ENCODE measurements at places on chromosomes 3 and 15.

DNA sequence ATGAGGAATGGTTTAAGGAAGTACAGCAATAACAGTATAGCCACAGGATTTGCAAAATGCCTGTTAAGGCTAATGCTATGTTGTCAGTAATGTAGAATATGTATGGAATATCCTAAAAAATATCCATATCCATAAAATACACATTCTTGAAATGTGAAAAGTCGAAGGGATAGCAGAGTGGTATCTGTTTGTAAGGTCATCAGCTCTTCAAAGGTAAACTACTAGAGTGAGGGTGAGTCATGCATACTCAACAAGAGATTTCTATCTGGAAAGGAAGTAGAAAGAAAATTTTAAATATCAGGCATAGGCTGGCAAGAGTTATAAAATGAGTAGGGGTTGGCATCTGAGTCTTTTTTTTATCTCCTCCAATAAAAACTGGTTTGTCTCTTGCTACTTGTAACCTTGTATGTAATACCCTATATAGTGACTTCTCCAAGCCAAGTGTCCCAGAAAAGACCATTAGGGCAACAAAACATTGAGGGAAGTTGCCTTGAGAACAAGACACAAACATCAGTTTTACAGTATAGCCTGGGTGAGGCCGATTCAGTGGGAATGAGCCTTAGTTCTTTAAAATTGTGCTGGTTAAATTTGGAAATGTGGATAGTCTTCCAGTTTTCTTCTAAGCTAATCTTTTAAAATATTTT is 103.1 kb downstream of the SPATA16 start:
- H3K27ac ChIP-seq, result no peak overlapping the region
- H3K4me3 ChIP-seq, result no peak overlapping the region
- H3K27me3 ChIP-seq, result no peaks in the 10 kb centered on the region
- H3K4me1 ChIP-seq, result no peaks in the 10 kb centered on the region

GRCh38 chr15:33644304-33644703 is 324.0 kb upstream of the CHRM5 start:
- no peak overlapping the region for H3K27ac ChIP-seq
- DNase-seq, result no peak
- no peak overlapping the region for H3K4me3 ChIP-seq
- H3K27me3 ChIP-seq, result peaks cover 90% of the 10 kb centered on the region
- H3K36me3 ChIP-seq, result no peaks in the 10 kb centered on the region

GRCh38 chr3:149536429-149536828 is 61.9 kb downstream of the TM4SF4 start:
- H3K4me1 ChIP-seq, result peaks cover 15% of the 10 kb centered on the region
- H3K36me3 ChIP-seq, result peaks cover 49% of the 10 kb centered on the region
- no peaks in the 10 kb centered on the region for H3K27me3 ChIP-seq
- peak overlapping the region; percentile 89 for H3K27ac ChIP-seq

- H3K27ac ChIP-seq, result no peak overlapping the region
- peaks cover 75% of the 10 kb centered on the region for H3K36me3 ChIP-seq
- H3K4me3 ChIP-seq, result no peak overlapping the region
Measured at GRCh38 chr3:136050250-136050649, 84.7 kb downstream of the PPP2R3A start.

DNA sequence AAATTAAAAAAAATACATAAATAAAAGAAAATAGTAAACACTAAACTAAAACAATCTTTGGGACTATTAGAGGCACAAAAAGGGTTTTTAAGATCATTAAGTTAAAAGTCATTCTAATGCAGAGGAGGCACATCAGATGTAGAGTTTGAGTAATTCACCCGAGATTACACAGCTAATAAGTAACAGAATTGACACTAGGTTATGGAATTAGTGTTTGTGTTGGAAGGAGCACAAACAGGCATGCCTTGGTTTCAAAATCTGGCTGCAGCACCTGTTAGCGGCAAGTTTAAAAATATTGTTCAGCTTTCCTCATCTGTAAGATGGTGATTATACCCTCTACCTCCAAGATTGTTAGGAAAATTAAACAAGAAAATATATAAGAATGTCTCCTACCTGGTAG is 39.0 kb downstream of the RASA2 start:
- DNase-seq, result no peak
- peaks cover 2% of the 10 kb centered on the region for H3K4me1 ChIP-seq
- no peak overlapping the region for H3K27ac ChIP-seq

- H3K36me3 ChIP-seq, result no peaks in the 10 kb centered on the region
- peak; percentile 7 for DNase-seq
- H3K4me1 ChIP-seq, result peaks cover 27% of the 10 kb centered on the region
- H3K27me3 ChIP-seq, result no peaks in the 10 kb centered on the region
Measured at GRCh38 chr15:84915606-84915958, 31.1 kb downstream of the SLC28A1 start.

DNA sequence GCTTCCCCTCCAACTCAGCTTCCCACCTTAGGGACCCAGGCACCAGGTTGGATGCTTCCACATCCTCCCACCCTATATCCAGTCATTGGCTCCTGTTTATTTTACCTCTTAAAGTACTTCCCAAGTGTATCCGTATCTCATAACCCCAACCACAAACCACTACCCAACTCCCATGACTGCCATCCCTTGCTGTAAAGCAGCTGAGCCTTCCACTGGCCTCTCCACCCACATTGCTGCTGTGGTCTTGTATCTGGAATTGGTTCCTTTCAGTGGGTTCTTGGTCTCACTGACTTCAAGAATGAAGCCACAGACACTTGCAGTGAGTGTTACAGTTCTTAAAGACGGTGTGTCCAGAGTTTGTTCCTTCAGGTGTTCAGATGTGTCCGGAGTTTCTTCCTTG is 79.8 kb upstream of the HRH1 start:
- H3K36me3 ChIP-seq, result no peaks in the 10 kb centered on the region
- DNase-seq, result no peak
- no peak overlapping the region for H3K4me3 ChIP-seq
- H3K27me3 ChIP-seq, result peaks cover 13% of the 10 kb centered on the region

DNA sequence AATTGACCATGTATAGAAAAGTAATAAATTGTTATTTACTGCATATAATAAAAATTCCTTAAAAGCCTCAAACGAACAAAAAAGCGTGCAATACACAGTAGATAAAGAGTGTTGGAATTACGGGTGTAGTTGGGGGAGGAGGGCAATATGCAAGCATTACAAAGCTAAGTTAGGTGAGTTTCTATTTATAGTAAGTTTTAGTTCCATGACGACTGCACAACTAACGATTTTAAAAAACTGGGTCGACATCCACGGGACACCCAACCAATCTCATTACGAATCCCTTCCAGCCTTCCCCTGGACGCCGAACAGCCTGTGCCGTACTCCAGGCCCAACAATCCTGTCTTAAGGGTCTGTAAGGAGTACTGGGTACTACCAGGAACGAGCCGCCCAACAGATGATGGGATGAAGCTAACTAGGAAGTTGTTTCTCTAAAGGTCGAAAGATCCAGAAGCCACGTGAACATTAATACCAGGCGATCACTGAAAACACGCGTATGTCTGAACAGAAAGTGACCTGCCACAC is 677 bp downstream of the POLQ start:
- peaks cover 2% of the 10 kb centered on the region for H3K4me1 ChIP-seq
- H3K36me3 ChIP-seq, result no peaks in the 10 kb centered on the region
- H3K27ac ChIP-seq, result no peak overlapping the region

GRCh38 chr15:39506146-39506545 is 74.7 kb upstream of the THBS1 start:
- no peaks in the 10 kb centered on the region for H3K27me3 ChIP-seq
- no peaks in the 10 kb centered on the region for H3K36me3 ChIP-seq
- no peak overlapping the region for H3K27ac ChIP-seq
- H3K4me3 ChIP-seq, result no peak overlapping the region
- H3K4me1 ChIP-seq, result peaks cover 7% of the 10 kb centered on the region
- DNase-seq, result peak; percentile 64

All from mesenchymal stem cell (in vitro differentiated cells and primary cell).